ENCODE measurements at places on chromosomes 1 and 21.

- no peak for DNase-seq
Measured at GRCh38 chr1:45191418-45191783, 15.0 kb downstream of the ZSWIM5 start.

DNA sequence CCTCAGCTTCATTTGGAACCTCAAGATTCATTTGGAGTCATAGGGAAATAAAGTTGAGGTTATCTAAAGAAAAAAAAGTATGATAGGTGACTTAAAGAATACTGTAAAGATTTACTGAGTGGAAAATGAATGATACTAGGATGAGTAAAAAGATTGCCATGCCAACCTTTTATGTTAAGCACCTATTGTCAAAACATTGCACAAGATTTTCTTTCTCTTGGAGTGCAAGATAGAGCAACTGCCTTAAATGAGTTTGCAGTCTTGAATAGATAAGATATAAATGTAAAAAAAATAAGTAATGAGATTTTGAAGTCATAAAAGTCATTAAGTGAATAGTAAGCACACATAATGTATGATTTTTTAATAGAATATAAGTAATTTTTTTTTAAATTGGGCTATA is 5.1 kb upstream of the ANGPTL1 start:
- no peak for DNase-seq

DNA sequence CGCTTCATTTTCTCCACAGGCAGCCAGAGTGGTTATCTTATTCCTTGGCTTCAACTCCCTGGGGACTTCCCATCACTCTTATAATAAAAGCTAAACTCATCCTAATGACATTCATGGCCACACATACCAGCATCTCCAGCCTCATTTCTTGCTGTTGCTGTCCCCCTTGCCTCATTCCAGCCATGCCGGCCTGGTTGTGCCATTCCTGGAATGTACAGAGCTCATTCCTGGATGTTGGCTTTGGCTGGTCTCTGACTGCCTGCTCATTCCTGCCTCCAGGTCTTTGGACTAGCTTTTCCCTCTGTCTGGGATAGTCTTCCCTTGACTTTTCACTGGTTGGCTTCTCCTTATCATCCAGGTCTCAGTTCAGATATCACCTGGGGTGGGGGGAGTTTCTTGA is 2.4 kb upstream of the PEF1 start:
- DNase-seq: no peak

DNA sequence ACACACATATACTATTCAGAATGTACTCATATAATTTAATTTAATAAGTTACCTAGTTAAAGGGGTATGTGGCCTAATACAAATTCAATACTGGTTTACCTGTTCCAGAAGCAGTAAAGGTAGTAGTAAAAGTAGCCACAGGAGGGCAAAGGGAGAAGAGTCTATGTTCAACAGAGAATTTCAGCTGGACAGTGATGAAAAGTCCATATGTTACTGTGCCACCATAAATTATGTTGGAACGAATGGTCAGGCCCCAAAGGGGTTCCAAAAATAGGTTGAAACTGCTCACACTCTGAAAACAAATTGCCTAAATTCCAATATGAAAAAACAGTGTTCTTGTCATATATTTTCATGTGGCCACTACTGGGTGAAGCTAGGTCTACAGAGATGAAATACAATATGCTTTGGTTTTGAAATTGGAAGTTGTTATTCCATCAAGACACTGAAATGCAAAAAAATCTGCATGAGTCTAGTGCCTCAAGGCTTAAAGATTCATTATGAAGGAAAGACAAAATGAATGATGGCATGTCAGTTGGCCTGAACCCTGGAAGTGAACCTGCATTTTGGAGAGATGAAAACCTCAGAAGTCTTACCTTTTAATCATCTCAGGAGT is 78.4 kb downstream of the GPATCH2 start:
- DNase-seq: no peak

DNA sequence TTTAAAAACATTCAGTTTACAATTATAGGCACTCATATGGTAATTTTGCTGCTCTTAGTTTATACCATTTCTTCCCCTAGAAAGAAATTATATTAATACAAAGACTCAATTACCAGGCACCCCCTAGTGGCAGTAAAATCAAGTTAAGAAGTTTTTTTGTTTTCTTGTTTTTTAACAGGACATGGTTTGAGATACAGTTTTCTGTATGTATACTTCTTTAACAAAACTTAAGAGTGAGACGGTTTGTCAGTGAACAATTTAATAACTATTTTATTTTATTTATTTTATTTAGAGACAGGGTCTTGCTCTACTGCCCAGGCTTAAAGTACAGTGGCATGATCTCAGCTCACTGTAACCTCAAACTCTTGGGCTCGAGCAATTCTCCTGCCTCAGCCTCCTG is 224.6 kb downstream of the FAF1 start:
- DNase-seq: no peak

DNA sequence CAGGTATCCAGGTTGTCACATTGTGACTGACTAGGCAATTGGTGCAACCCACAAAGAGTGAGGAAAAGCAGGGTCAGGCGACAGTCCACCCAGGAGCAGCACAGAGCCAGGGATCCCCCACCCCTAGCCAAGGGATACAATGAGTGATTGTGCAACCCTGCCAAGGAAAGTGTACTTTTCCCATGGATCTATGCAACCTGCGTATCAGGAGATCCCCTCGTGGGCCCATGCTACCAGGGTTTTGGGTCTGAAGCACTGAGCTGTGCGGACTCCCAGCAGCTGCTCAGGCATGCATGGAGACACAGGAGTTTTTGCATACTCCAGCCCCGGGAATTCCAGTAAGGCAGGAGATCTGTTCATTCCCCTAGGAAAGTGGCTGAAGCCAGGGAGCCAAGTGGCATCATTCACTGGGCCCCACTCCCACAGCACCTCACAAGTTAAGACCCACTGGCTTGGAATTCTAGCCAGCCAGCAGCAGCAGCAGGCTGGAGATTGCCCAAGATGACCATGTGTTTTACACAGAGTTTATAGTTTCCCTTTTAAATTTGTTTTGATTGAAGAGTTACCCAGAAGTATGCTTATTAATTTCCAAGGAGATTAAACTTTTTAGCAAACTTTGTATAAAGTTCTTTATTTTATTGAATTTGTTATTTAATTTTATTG is 136.0 kb downstream of the LTN1 start:
- DNase-seq: no peak

DNA sequence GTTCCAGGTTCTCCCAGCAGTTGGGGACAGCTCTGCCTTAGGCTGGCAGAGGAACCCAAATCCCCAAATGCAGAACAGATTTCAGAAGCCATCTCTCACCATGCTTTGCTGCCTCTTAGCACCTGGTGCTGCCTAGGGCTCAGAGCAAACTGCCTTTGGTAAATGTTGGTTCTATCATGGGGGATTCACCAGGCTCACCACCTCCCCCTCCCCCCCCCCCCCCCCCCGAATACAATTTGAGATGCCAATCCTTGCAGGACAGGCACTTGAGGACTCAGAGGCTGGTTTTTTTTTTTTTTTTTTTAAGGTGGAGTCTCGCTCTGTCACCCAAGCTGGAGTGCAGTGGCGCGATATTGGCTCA is 447 bp upstream of the PAQR6 start:
- no peak for DNase-seq

DNA sequence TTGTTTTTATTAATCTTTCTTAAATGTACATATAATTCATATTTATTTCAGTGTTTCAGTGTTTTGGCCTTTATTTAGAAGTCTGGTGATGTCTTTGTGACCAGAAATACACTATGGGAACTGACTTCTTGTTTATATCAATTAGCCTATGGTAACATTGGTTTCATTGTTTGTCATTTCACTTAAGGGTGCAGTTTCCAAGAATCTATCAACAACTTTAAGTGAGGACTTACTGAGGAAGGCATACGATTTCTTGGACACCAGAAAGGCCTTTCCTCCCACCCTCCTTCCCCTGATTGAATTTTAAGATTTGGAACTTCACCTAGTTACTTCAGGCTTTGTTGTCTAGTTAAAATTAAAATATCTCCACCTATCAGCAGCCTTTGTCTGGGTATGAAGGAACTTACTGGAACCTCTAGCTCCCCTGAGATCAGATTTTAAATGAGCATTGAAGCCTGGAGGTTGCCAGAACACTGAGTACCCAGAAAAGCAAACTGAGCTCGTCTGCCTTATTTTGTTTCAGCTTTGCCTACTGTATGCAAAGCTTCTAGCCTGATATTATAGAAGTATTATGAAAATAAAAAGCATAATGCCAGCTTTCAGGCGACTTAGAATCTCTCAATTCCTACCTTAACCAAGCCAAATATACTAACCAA is 34.2 kb downstream of the HLCS start:
- DNase-seq: no peak

GRCh38 chr1:220733086-220733601 is 15.0 kb upstream of the MTARC2 start:
- peak; percentile 74 for DNase-seq

- DNase-seq: no peak
Measured at GRCh38 chr1:243482141-243483022, 226.5 kb downstream of the SDCCAG8 start.

DNA sequence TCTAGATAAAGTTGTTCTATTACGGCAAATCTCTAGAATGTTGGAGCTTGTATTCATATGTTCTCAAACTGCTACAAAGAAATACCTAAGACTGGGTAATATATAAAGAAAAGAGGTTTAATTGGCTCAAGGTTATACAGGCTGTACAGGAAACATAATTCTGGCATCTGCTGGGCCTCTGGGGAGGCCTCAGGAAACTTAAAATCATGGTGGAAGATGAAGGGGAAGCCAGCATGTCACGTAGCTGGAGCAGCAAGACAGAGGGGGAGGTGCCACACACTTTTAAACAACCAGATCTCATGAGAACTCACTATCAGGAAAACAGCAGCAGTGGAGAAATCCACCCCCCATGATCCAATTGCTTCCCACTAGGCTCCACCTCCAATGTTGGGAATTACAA is 390.4 kb upstream of the ADGRL4 start:
- DNase-seq: no peak

DNA sequence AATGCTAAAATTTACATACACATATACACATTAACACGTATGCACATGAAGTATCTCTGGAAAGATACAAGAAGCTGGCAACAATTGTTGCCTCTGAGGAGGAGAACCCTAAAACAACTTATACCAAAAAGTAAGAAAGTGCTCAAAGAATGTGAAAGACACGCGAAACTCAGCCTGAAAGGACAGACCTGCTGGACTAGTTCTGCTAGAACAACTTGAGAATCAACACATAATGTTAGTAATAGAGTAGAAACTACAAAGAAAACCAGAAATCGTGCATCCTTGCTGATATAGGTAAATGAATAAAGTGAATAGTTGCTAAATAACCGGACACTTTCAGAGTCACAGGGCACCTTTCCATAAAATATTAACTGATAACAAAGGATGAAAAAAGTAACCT is 242.5 kb downstream of the RERE start:
- DNase-seq: peak; percentile 17

GRCh38 chr1:86477256-86477655 is 8.5 kb downstream of the CLCA1 start:
- DNase-seq: no peak

- DNase-seq: no peak
Measured at GRCh38 chr1:226710501-226710900, 28.6 kb downstream of the ITPKB start.

- DNase-seq: no peak
Measured at GRCh38 chr21:38321568-38321967, 64.8 kb downstream of the KCNJ15 start.

Data from PC-9 (cell line).